Parietal lobe (tissue), 2 donors: ENCODE measurements at places on chromosomes 5 and 9. TPM values are rescaled to one million over a fixed set of nuclear protein-coding genes. Genes with fewer than 3 reads are reported as not detected.

Gene TCOF1
- 24.7 TPM for total RNA-seq

Gene IFNA14
- total RNA-seq, result not detected

Gene ABO
- not detected for total RNA-seq

Gene SPINK1
- not detected for total RNA-seq

Gene AMBP
- not detected for total RNA-seq
